HTR-8/SVneo (cell line): ENCODE measurements at places on chromosomes 3 and 15.

- no peak for DNase-seq
Measured at GRCh38 chr3:159852266-159852665, 136.4 kb upstream of the IL12A start.

GRCh38 chr3:164476631-164477030 lies 601.7 kb downstream of the SI start:
- no peak for DNase-seq

- DNase-seq: no peak
Measured at GRCh38 chr15:33398555-33398954, 87.8 kb downstream of the RYR3 start.

GRCh38 chr3:101574388-101575112 lies 570 bp downstream of the PCNP start:
- peak; percentile 23 for DNase-seq

GRCh38 chr3:100606894-100607512 lies 2.4 kb upstream of the ADGRG7 start:
- no peak for DNase-seq

DNA sequence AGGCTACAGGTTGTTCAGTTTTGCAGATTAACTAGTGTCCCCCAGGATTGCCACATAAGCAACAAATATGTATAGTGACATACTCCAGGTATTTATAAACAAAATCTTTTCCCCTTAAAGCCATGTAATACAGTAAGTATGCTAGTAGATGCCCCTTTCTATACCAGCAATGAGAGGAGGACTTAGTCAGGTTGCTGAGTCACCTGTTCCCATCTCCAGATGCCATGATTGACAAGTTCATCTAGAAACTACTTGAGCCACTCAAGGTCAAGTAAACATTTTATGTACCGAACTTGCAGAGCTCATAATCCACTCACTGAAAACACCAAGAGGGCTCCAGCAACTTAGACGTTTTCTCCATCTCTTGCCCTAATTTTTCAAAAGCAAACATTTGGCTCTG lies 18.2 kb downstream of the SLC9A9 start:
- DNase-seq: no peak

DNA sequence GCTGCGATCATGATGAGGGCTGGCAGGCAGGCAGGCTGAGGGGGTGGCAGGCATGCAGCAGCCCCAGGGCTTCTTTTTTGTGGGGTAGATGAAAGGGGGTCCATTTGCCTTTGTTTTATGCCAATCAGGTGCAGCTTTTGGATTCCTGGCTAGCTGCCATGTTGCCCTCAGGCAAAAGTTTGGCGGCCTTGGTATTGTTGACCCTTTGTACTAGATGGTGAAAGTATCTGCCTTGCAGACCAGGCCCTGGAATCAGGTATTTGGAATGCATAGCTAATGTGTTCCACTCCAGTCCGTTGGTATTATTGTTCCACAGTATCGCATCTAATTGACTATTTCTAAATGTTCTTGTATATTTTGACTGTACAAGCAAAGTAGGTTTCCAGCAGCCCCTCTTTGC lies 35.0 kb downstream of the EEFSEC start:
- DNase-seq: no peak

DNA sequence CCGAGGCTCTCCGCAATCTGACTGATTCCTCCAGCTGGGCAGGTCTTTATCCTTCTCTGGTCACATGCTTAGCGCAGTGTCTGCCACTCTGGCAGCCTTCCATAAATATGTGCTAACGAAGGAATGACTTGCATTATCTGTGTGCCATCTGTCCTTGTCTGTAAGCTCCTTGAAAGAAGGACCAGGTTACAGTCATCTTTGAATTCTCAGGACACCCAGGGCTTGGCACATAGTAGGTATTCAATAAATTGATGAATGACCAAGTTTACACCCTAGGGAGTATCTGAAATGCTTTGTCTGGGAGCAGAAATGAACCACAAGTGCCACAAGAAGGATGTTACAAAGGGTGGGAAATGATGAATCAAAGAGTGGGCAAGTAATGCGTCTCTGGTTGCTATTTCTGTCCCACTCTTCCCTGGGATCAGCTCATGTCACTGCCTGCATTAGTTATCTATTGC lies 16.5 kb upstream of the FAM3D start:
- no peak for DNase-seq

GRCh38 chr3:44130249-44130648 lies 111.4 kb upstream of the TOPAZ1 start:
- no peak for DNase-seq

DNA sequence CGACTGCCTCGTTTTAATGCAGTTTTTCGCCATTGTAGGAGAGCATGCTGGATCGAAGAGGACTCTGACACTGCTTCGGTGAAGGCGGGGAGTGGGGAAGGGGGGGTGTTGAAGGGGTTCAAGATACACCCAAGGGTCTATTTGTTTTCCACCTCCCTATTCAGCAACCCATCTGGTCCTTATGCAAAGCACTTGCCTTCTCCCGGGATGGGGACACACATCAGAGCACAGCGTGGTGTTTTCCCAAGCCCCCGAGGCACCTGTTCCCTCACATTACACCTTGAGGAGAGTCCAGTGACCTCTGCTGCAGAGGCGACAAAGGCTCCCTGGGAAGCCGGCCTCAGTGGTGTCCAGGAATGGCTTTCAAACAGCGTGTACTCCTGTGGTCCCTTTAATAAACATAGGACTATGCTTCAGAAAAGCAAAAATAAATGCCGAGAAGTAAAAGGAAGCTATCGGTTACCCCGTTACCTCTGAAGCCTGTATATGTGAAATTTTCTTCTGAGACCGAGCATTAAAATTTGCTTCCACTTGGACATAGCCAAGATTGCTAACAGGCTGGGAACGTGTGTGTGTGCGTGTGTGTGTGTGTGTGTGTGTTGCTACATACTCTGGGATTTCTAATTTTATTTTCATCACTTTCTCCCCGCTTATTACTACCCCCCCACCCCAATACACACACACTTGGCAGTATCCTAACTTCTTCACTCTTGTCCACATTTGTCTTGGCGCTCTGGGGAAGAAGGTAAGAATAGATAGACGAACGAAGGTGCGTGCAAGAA lies 53.2 kb downstream of the CCDC54 start:
- DNase-seq: no peak

DNA sequence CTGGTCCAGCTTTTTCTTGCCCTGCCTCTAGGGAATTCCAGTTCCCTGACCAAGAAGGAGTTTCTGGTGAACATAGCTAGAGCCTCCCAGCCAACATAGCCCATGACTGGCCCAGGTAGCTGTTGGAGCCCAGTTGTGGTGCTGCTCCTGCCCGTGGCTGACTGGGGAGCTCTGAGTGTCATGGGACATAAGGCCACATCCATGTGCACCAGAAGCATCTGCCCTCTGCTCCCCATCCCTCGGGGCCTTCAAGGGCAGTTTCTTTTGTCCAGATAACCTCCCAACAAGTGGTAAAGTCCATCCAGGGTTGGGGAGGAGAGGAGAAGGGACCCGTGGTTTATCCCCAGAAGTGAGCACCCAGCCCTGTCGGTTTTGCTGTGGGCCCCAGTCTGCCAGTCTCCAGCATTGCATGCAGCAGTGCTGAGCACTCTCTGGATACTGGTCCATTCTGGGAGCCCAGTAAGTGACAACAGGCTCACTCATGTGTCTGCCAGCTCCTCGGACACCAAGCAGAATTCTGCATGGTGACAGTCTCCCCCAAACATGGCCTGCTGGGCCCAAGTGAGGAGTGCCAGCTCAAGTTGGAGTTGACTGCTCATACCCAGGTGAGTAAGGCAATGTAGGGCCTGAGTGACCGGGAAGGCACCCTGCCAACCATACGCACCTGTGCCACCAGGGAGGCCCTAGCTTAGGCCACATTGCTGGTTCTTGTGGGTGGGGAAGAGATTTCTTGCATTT lies 28.8 kb downstream of the ACAA1 start:
- no peak for DNase-seq

- DNase-seq: no peak
Measured at GRCh38 chr3:59079962-59080361, 30.1 kb upstream of the CFAP20DC start.
